ENCODE measurements at places on chromosomes 5 and 9. TPM values are rescaled to one million over a fixed set of nuclear protein-coding genes. Genes with fewer than 3 reads are reported as not detected.
A peak's percentile ranks its signal among the peaks of the same experiment; 100 is the strongest.

Gene ELAVL2
- total RNA-seq, result not detected

DNA sequence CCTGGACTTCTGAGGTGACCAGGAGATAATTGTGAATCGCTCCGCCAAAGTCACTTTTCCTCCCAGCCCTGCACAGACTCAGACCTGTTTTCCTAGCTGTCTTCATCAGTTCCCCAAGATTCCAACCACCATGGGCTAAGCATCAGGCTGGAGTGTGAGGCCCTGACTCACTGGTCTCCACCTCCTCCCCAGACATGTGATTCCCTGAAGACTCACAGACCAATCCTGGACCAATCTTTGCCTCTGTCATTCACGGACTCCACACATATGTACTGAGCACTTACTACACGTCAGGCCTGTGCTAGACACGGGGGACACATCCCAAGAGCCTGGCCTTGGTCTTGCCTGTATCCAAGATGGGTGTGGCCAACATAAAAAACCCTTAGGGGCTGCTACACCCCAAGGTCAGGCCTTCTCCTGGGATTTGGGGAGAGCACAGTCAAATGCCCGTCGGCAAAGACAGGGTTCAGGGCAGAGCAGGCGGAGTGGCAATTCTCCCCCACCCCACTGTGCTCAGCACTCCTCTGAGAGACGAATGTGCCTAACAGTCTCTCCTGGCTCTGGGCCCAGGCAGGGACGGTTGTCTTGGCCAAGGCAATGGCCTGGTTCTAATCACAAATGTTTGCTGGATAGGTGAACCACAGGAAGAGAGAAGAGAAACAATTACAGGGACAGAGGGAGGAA, 11.9 kb downstream of the EEIG1 start:
- no peaks in the 10 kb centered on the region for H3K36me3 ChIP-seq
- DNase-seq, result peak; percentile 5
- H3K27me3 ChIP-seq, result no peaks in the 10 kb centered on the region

DNA sequence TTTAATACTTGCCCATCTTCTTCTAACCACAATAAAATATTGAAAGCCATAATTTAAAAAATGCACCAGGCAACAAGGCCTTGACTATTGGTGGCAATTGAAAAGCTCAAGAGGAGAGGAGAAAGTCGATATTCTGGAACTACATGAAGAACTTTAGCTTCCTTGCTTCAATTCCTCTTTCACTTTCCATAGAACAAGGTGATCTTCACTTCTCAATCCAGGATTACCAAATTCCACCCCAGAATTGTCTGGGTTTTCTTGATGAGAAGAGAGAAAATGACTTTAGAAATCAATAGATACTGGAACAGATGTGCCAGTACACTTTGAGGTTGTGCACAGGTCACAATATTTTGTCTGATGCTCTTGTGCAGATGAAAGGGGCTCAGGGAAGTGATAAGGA, 52.2 kb downstream of the PTCD2 start:
- no peak for DNase-seq
- H3K4me3 ChIP-seq, result no peak overlapping the region
- H3K36me3 ChIP-seq, result no peaks in the 10 kb centered on the region
- no peak overlapping the region for H3K27ac ChIP-seq
- H3K4me1 ChIP-seq, result no peaks in the 10 kb centered on the region
- H3K27me3 ChIP-seq, result no peaks in the 10 kb centered on the region

Gene ANKRD20A1
- 1.9 TPM for total RNA-seq

Gene LRRC70
- total RNA-seq, result 0.89 TPM

- no peak overlapping the region for H3K27ac ChIP-seq
- no peaks in the 10 kb centered on the region for H3K36me3 ChIP-seq
- no peaks in the 10 kb centered on the region for H3K4me1 ChIP-seq
- H3K27me3 ChIP-seq, result no peaks in the 10 kb centered on the region
- no peak for DNase-seq
Measured at GRCh38 chr5:171855265-171855664, 69.6 kb downstream of the SMIM23 start.

GRCh38 chr9:125540497-125540896, 166.5 kb downstream of the MAPKAP1 start:
- no peaks in the 10 kb centered on the region for H3K36me3 ChIP-seq
- no peak for DNase-seq
- H3K4me3 ChIP-seq, result no peak overlapping the region
- H3K4me1 ChIP-seq, result no peaks in the 10 kb centered on the region

GRCh38 chr9:97807681-97808080, 45.3 kb upstream of the FOXE1 start:
- no peak for DNase-seq
- no peak overlapping the region for H3K27ac ChIP-seq
- H3K4me1 ChIP-seq, result no peaks in the 10 kb centered on the region
- no peaks in the 10 kb centered on the region for H3K36me3 ChIP-seq

DNA sequence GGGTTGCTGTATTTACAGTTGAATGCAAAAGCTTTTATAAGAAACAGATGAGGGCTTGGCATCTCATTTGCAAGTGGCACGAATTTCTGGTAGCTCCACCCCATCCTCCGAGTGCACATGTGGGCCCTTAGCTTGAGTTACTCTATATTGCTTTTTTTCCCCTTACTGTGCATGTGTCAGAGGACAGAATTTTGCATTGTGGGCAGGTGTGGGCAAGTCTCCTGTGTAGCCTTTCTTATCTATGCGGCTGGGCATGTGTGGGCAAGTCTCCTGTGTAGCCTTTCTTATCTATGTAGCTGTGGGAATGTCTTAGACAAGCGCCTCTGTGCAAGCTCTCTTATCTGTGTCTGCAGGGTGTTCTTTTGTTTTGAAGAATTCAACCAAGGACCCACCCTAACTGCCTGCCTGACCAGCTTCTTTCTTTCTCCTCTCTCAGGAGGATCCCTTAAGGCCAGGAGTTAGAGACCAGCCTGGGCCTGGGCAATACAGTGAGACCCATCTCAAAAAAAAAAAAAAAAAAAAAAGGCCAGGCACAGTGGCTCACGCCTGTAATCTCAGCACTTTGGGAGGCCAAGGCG, 34.1 kb upstream of the SIL1 start:
- H3K4me1 ChIP-seq, result no peaks in the 10 kb centered on the region
- H3K27ac ChIP-seq, result no peak overlapping the region
- no peak for DNase-seq
- no peaks in the 10 kb centered on the region for H3K36me3 ChIP-seq
- H3K27me3 ChIP-seq, result no peaks in the 10 kb centered on the region

GRCh38 chr5:177116631-177117373, 16.8 kb upstream of the NSD1 start:
- peak; percentile 79 for DNase-seq
- peaks cover 9% of the 10 kb centered on the region for H3K4me1 ChIP-seq
- peak overlapping the region; percentile 34 for H3K4me3 ChIP-seq
- H3K36me3 ChIP-seq, result no peaks in the 10 kb centered on the region

DNA sequence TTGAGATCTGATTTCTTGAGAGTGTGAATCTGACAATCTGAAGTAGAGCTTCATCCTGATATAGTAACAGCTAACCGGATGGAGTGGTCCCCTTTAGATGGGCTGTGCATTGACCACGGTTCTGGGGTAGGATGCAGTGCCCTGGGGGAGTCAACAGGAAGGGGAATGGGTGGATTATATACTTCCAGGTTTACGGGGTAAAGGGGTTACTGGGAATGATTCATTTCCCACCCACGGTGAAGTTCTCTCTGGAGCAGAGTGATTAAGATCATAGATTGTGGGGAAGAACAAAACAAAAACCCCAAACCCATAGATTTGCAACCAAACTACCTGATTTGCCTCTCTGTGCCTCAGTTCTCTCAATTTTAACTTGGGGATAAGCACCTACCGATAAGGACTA, 1.5 kb upstream of the B4GALT7 start:
- no peak overlapping the region for H3K4me3 ChIP-seq
- H3K36me3 ChIP-seq, result peaks cover 14% of the 10 kb centered on the region
- peaks cover 6% of the 10 kb centered on the region for H3K4me1 ChIP-seq
- no peaks in the 10 kb centered on the region for H3K27me3 ChIP-seq
- no peak for DNase-seq

DNA sequence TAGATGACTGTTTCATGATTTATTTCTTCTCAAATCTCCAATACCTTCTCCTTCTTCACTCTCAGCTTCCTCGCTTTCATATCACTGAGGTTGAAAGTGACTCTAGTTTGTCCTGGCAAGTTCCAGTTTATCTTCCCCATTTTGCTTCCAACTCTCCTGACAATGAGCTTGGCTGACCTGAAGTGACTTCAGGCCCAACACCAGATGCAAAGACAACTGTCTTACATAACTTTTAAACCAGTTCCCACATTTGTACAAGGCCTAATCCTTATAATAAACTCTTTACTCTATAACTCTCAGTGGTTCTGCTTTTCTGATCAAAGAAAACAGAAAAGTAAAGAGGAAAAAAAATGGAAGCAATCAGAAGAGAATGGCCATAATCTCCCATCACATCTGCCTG, 22.0 kb downstream of the GNG10 start:
- no peaks in the 10 kb centered on the region for H3K27me3 ChIP-seq
- DNase-seq, result no peak
- H3K4me1 ChIP-seq, result no peaks in the 10 kb centered on the region
- no peak overlapping the region for H3K27ac ChIP-seq
- H3K36me3 ChIP-seq, result no peaks in the 10 kb centered on the region

DNA sequence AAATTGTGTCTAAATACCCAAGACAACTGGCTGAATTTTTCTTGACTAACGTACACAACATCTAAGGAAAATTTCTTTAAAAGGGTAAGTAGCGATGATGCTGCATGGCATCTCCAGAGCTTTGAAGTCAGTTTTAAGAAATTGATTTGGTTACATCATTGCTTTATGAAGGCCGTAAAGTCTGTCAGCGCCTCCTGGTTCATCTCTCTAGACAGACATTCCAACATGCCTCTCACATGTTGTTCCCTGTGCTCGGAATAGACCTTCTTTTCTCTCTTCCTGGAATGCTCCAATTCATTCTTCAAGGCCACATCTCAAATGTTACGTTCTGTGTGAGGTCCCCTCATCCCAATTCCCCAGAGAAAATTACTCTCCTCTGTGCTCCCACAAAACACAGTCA, 108.7 kb upstream of the SSBP2 start:
- no peak overlapping the region for H3K4me3 ChIP-seq
- no peak for DNase-seq
- H3K27ac ChIP-seq, result no peak overlapping the region
- no peaks in the 10 kb centered on the region for H3K4me1 ChIP-seq
- no peaks in the 10 kb centered on the region for H3K27me3 ChIP-seq

- no peaks in the 10 kb centered on the region for H3K27me3 ChIP-seq
- H3K4me3 ChIP-seq, result no peak overlapping the region
- no peak overlapping the region for H3K27ac ChIP-seq
- no peak for DNase-seq
- H3K36me3 ChIP-seq, result no peaks in the 10 kb centered on the region
Measured at GRCh38 chr9:127218818-127219217, 45.8 kb upstream of the GARNL3 start.

- H3K36me3 ChIP-seq, result no peaks in the 10 kb centered on the region
- no peaks in the 10 kb centered on the region for H3K4me1 ChIP-seq
- DNase-seq, result no peak
- no peak overlapping the region for H3K4me3 ChIP-seq
Measured at GRCh38 chr5:85132269-85132668, 747.6 kb upstream of the EDIL3 start.

- H3K27me3 ChIP-seq, result no peaks in the 10 kb centered on the region
- no peak overlapping the region for H3K4me3 ChIP-seq
- H3K36me3 ChIP-seq, result no peaks in the 10 kb centered on the region
- H3K4me1 ChIP-seq, result no peaks in the 10 kb centered on the region
- H3K27ac ChIP-seq, result no peak overlapping the region
Measured at GRCh38 chr9:97322105-97322504, 14.6 kb downstream of the CCDC180 start.

- H3K27ac ChIP-seq, result no peak overlapping the region
- DNase-seq, result no peak
Measured at GRCh38 chr5:5335700-5336264, 86.7 kb upstream of the ICE1 start.

DNA sequence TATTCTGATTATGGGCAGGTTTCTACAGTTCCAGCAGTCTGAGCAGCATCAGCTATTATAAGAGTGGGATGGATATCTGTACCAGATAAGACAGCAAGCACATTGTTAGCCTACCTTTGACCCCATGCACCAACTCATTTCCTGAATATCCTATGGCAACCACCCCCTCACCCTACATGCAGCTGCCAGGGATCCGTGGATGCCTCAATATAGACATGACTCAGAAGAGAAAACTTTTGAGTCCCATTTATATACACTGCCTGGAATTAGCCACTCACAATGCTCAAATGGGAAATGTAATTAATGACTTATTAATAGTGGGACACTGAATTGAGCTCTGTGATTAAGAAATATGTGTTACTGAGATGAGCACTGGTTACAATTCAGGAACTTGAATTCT, 124.4 kb downstream of the SSBP2 start:
- no peaks in the 10 kb centered on the region for H3K27me3 ChIP-seq
- no peak for DNase-seq
- peaks cover 5% of the 10 kb centered on the region for H3K4me1 ChIP-seq
- H3K4me3 ChIP-seq, result no peak overlapping the region

DNA sequence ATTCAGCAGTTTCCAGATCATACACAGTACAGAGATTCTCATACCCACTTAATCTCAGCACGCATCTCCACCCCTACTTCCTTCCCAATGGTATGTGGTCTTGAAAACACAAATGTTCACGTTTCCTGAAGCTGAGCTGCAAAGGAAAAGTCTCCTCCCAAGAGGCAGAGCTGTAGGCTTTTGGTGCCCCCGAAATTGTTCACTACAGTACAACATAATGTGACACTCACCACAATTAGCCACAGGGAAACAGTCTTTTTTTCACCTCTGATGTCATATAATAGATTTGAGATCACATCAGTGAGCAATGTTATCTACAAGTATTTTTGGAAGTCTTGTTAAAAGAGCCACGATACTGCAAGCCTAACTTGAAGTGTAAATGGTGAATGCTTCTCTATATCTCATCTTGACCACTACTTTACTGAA, 40.2 kb downstream of the NFIB start:
- H3K4me3 ChIP-seq, result no peak overlapping the region
- H3K36me3 ChIP-seq, result no peaks in the 10 kb centered on the region
- H3K27ac ChIP-seq, result no peak overlapping the region

GRCh38 chr5:30802961-30803705, 390.4 kb upstream of the CDH6 start:
- no peaks in the 10 kb centered on the region for H3K36me3 ChIP-seq
- no peak overlapping the region for H3K4me3 ChIP-seq
- no peaks in the 10 kb centered on the region for H3K4me1 ChIP-seq
- no peaks in the 10 kb centered on the region for H3K27me3 ChIP-seq
- DNase-seq, result no peak
- no peak overlapping the region for H3K27ac ChIP-seq

Data from naive thymus-derived CD4-positive, alpha-beta T cell (primary cell).